Osteoblast (primary cell): ENCODE measurements at places on chromosomes 12 and 14. TPM values are rescaled to one million over a fixed set of nuclear protein-coding genes. Genes with fewer than 3 reads are reported as not detected.
A peak's percentile ranks its signal among the peaks of the same experiment; 100 is the strongest.

GRCh38 chr12:49809906-49810389 is 18.3 kb downstream of the NCKAP5L start:
- no peak overlapping the region for H3K4me3 ChIP-seq
- no peaks in the 10 kb centered on the region for H3K27me3 ChIP-seq
- DNase-seq, result peak; percentile 42
- peaks cover 12% of the 10 kb centered on the region for H3K36me3 ChIP-seq
- peaks cover 11% of the 10 kb centered on the region for H3K4me1 ChIP-seq
- H3K27ac ChIP-seq, result no peak overlapping the region

The TAS2R50 gene
- total RNA-seq, result 4.4 and 6.2 TPM in 2 replicates

DNA sequence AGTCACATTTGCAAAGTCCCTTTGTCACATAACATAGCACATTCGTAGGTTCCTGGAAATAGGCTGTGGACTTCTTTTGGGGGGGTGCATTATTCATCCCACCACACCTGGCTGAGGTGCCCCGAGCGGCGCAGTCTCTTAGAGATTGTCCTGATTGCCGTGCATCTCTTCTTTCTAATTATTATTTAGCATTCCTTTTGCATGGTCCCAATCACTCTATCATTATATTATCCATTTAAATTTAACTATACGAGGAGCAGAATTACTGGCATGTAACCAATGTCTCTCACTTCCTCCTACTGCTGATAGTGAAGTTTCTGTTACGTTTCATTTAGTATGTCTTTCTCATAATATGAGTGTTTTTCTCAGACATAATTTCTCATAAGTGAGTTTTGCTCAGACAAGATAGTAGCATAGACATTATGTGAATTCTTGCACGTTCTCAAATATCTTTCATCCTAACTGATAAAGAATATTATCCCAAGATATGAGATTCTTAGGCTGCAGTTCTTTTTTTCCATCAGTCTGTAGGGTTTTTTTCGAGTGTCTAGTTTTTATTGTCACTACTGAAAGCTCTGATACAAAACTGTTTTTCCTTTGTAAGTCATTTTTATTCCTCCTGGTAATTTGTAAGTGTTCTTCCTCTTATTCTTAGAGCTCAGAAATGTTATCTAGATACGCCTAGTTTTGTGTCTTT is 444.3 kb downstream of the NELL2 start:
- DNase-seq, result no peak
- H3K27ac ChIP-seq, result no peak overlapping the region
- no peaks in the 10 kb centered on the region for H3K4me1 ChIP-seq
- H3K27me3 ChIP-seq, result no peaks in the 10 kb centered on the region

DNA sequence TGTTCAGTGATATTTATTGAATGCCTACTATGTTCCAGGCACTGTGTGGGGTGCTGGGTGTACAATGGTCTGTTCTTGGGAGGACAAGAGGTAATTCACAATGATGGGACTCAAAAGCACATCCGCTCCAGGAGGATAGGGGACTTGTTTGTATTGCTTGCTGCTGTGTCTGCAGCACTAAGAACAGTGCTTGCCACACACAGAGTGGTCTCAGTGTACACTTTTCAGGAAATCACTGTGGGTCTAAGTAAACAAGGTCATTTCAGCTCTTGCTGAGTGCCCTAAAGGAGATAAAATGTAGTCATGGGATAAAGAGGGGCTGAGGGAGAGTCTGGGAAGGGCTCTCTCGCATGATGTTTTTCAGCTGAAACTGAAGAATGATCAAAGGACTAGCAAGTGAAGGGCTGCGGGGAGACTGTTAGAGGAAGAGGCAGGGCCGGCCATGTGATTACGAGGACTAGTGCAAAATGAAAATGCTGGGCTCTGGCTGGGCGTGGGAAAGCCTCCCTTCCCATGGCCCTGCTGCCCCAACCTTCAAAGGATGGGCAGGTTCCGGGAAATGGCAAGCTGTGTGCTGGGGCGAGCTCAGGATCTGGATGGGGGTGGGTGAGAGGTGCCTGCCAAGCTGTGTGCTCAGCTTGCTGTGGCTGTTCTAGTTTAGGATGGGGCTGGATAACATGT is 39.1 kb downstream of the ADCK1 start:
- no peaks in the 10 kb centered on the region for H3K27me3 ChIP-seq
- H3K4me1 ChIP-seq, result no peaks in the 10 kb centered on the region
- DNase-seq, result no peak

DNA sequence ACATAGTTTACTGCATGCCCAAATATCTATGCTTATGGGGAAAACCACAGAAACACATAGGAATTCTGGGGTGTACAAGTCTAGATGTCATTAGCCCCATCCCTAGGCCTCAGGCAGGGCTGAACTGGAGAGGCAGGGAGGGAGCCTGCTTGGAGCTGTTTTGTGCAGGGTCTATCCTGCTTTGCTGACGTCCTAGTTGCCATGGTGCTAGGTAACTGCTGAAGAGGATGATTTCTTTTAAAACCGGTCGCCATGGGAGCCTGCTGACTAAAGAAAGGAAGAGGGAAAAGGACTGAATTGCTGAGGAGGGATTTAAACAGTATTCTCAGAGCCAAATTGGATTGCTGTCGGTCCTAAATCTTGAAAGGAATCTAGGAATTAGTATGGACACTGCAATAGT is 10.7 kb downstream of the GPR19 start:
- no peaks in the 10 kb centered on the region for H3K27me3 ChIP-seq
- no peaks in the 10 kb centered on the region for H3K36me3 ChIP-seq
- no peak for DNase-seq
- no peak overlapping the region for H3K4me3 ChIP-seq
- peaks cover 13% of the 10 kb centered on the region for H3K4me1 ChIP-seq

GRCh38 chr12:103973909-103974308 is 8.2 kb downstream of the TDG start:
- no peak for DNase-seq
- H3K4me1 ChIP-seq, result peaks cover 12% of the 10 kb centered on the region
- no peak overlapping the region for H3K27ac ChIP-seq

The ADAMTS20 gene
- total RNA-seq, result under 0.01 TPM in 1 of 2 replicates, not detected in the other

The TMEM233 gene
- under 0.01 TPM in 1 of 2 replicates, not detected in the other for total RNA-seq

The HOXC9 gene
- total RNA-seq, result 8.3 and 11.6 TPM in 2 replicates

DNA sequence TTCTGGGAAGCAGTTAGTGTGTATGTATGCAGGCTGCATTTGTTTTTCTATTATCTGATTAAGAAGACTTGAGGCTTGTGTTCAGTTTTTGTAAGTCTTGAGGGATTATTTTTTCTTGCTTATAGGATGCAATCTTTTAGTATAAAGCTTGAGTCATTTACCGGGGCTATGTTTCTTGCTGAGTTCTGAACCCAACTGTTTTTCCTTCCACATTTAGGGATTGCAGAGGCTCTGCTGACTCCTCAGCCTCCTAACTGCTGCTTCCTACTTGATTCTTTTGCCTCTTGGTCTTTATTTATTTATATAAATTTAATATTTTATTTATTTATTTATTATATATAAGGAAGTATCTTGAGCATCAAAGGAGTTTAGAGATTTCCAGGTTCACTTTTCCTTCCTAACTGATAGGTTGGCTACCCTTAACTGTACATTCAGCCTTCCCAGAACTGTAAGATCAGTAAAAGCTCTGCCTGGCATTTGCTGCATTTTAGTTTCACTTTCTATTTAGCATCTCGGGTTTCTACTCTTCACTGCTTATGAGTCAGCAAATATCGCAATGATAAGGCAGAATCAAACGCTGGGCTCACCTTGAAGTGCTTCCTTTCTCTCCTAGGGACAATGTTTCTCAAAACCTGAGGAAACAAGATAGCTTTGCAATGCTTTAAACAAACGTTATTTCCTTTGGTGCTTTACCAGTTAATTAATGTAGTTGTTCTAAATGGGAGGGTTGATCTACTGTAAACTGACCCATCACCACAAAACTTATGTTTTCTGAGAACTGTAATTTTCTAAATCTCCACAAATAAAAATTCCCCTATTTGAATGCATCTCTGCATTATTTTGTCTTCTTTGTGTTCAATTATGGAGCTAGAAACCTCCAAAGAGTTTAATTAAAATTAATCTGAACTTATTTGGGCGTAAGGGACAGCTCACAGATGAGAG is 1183.7 kb upstream of the TMEM132C start:
- DNase-seq, result peak; percentile 37
- peaks cover 16% of the 10 kb centered on the region for H3K4me1 ChIP-seq
- H3K27me3 ChIP-seq, result no peaks in the 10 kb centered on the region

DNA sequence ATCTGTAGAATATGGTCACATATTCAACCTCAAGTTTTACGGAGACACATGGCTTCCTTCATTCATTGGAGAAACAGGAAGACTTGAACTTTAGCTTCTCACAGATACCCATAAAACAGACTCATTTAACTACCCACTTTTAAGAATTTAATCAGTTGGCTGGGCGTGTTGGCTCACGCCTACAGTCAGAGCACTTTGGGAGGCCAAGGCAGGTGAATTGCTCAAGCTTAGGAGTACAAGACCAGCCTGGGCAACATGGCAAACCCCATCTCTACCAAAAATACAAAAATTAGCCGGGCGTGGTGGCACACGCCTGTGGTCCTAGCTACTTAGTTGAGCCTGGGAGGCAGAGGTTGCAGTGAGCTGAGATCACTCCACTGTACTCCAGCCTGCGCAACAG is 64.7 kb upstream of the STAC3 start:
- H3K27ac ChIP-seq, result no peak overlapping the region
- H3K36me3 ChIP-seq, result no peaks in the 10 kb centered on the region
- peaks cover 6% of the 10 kb centered on the region for H3K4me1 ChIP-seq
- DNase-seq, result no peak

The CIROP gene
- total RNA-seq, result under 0.01 TPM in 1 of 2 replicates, not detected in the other

- DNase-seq, result no peak
- H3K4me3 ChIP-seq, result no peak overlapping the region
- H3K36me3 ChIP-seq, result no peaks in the 10 kb centered on the region
- H3K4me1 ChIP-seq, result peaks cover 3% of the 10 kb centered on the region
These were observed 20.4 kb upstream of the MAP1LC3B2 start for GRCh38 chr12:116538682-116539305.

The ASCL1 gene
- total RNA-seq, result not detected in 2 replicates

DNA sequence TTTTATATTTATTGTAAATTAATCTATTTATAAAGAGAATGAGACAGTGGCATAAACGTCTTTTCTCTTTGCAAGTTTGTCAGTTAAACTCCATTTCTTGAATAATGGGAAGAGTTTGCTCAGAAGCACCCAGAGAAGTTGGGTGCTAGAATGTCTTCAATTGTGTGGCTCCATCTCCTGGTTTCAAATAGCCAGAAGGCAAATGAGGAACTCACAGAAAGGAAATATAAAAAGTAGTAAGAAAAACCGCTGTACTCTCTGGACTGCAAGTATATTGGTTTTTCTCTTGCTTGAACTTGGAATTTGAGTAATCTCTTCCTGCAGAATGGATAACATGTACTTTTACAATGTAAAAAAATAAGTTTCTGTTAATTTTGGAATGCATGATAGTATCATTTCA is 217.5 kb downstream of the DPY19L2 start:
- H3K36me3 ChIP-seq, result no peaks in the 10 kb centered on the region
- DNase-seq, result no peak
- no peak overlapping the region for H3K27ac ChIP-seq
- no peaks in the 10 kb centered on the region for H3K4me1 ChIP-seq

DNA sequence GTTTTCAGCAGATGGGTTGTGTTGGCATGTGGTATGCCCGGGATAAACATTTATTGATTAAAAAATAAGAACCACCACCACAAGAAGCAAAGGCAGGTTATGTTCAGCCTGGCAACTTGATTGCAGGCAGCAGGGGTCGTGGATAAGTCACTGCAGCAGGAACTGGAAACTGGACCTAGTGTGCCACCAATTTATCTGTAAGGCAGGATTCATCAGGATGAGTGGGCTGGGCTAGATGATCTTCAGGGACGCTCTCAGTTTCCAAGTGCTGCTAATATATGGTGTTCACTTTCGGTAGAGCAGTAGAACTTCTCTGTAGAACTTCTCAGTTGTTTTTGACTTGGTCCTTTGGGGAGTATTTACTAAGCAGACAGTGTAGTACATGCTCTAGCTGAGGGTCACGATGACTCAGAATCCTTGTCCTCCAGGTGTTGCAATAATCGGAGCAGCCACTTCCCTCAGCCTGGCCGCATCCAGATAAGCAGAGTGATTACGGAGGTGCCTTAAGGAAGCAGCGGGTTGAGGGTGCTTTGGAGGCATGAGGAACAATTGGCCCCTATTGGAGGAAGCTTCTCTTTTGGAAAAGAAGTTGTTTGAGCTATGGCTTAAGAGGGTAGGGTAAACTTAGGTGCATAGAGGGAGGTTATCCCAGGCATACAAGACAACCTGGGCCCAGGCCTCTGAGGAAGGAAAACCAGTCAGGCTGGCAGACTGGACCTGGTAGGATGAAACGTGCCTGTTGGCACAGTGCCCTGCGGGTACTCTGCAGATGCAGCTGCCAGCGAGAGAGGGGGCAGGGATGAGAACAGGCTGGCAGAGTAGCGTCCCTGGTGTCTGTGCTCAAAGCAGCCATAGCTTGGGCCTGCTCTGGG is 104.0 kb downstream of the GPR135 start:
- peaks cover 18% of the 10 kb centered on the region for H3K36me3 ChIP-seq

DNA sequence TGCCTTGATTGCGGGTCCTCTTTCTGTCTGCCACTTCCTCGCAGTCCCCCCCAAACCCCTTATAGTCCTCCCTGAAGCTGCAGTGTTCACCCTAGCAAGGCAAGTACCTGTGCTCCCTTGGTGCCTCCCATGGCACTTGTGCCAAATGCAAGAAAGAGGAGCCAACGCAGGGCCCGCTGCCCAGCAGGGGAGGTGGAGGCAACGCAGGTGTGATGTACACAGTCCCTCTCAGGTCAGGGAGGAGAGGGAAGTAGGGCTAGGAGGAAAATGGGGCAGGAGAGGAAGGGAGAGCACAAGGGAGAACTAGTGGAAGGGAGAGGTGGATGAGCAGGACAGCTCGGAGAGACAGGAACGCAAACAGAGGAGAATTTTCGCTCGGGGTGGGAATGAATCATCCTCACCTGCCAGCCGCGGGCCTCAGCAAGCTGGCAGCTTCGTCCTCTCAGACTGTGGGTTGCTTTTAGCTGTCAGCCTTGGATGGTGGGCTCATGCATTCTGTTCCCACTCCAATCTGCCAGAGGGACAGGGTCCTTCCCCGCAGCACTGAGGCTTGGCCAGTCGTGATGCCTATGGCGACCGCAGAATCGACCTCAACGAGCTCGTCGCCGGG is 357.0 kb downstream of the CACNA1C start:
- H3K27ac ChIP-seq, result no peak overlapping the region
- H3K4me3 ChIP-seq, result no peak overlapping the region
- H3K4me1 ChIP-seq, result peaks cover 9% of the 10 kb centered on the region
- H3K36me3 ChIP-seq, result no peaks in the 10 kb centered on the region
